ENCODE measurements at places on chromosomes 3 and 15. TPM values are rescaled to one million over a fixed set of nuclear protein-coding genes. Genes with fewer than 3 reads are reported as not detected.

DNA sequence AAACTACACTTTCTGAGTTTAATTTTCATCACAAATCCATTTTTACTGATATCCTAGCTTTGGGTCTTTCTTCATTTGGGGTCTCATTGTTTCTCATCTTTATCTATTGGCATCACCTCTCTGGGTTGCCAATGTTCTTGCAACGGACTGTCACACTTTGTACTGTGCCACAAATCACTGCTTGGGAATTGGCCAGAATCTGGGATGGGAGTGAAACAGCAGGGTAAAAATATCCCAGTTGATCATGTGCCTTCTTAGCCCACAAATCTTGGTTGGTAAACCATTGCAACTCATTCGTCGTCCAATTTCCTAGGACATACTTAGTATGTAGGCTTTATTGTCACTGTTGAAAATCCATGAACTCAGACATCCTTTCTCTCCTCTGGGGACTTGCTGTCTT lies 698.5 kb downstream of the OTOL1 start:
- H3K27ac ChIP-seq: no peak overlapping the region
- no peaks in the 10 kb centered on the region for H3K36me3 ChIP-seq
- H3K4me3 ChIP-seq: no peak overlapping the region
- H3K27me3 ChIP-seq: no peaks in the 10 kb centered on the region

SCG5 gene
- 3.7 TPM for total RNA-seq

PLA2G4E gene
- not detected for total RNA-seq

- no peaks in the 10 kb centered on the region for H3K27me3 ChIP-seq
- H3K27ac ChIP-seq: no peak overlapping the region
- no peak for DNase-seq
- no peak overlapping the region for H3K4me3 ChIP-seq
Measured at GRCh38 chr3:140013220-140013619, 78.2 kb downstream of the CLSTN2 start.

DNA sequence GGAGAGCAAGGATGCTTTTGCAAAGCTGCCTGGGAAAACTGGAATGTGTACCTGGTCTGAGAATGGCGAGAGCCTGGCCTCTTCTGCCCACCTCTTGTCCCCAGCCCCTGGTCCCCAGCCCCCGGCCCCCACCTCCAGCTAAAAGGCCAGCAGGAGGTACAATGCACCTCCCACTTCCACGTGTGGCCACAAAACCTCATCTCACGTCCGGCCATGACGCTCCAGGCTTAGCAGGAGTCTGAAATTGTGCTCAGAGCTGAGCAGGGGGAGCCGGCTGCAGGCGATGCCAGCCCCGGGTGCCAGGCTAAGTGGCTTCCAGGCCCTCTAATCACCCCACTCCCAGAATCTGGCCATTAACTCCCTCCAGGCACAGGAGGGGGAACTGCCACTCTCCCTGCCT lies 83.1 kb upstream of the PRR20G start:
- no peak overlapping the region for H3K27ac ChIP-seq
- no peak for DNase-seq
- no peak overlapping the region for H3K4me3 ChIP-seq
- no peaks in the 10 kb centered on the region for H3K4me1 ChIP-seq
- peaks cover 5% of the 10 kb centered on the region for H3K27me3 ChIP-seq

DNA sequence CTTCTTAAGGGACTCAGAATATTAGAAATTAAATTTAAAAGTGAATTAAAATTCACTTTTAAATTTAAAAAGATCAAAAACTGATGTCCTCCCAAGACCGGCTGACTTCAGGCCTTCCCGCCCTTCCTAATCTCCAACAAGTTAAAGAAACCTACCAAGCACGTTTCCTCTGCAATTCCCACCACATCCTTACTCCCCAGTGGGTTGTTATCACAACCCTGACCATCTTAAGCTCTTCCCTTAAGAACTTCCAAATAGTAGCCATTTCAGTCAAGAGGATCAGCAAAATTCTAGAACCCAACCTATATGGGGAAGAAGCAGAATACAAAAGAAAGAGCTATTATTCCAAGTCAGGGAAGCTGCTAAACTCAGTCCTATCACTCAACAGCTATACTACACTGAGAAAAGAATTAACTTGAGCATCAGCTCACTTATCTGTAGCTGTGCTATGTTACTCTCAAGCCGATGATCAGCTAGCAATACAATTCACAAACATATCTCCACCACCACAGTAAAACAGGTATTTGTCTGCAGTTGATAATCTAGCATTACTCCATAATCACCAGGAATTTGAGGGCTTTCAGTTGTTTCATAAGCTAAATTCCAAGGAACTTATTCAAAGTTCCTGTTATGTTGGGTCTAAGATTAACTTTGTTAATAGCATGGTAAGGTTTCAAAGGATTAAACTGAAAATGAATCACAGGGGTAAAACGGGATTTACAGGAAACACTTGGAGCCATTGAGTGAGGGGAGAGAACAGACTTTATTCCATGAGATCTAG lies 14.3 kb downstream of the ABCC5 start:
- no peaks in the 10 kb centered on the region for H3K27me3 ChIP-seq

PIERCE2 gene
- total RNA-seq: not detected

DNA sequence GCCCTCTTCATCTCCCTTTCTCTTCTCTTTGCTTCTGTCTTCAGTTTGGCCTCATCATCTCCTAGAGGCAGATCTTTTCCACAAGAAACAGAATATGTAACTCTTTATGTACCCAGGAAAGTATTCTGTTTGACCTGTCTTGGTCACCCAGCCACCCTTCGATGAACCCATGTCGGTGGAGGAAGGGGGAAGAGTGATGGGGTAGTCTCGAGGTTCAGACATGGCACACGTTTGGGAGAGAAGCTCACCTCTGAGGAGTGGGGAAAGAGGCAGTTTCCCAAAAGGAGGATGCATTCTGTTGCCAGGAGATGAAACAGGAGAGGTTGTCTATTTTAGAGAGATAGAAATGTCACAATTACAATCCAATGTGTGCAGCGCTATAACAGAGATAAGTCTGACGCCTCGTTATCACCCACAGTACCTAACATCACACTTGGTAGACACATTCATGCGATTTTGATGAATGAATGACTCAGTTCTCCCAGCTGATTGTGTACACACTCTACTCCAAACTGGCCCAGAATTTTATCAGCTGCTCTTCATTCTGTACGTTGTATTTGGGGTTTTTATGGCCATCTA lies 722 bp upstream of the CCDC50 start:
- H3K4me3 ChIP-seq: peak overlapping the region; percentile 55
- DNase-seq: no peak
- peaks cover 13% of the 10 kb centered on the region for H3K27me3 ChIP-seq
- no peaks in the 10 kb centered on the region for H3K36me3 ChIP-seq
- peaks cover 25% of the 10 kb centered on the region for H3K4me1 ChIP-seq

- H3K4me1 ChIP-seq: no peaks in the 10 kb centered on the region
- H3K36me3 ChIP-seq: no peaks in the 10 kb centered on the region
- H3K27ac ChIP-seq: no peak overlapping the region
- H3K27me3 ChIP-seq: no peaks in the 10 kb centered on the region
- no peak for DNase-seq
- H3K4me3 ChIP-seq: no peak overlapping the region
Measured at GRCh38 chr3:86051058-86051457, 939.9 kb downstream of the VGLL3 start.

GRCh38 chr3:55000546-55000945 lies 72.7 kb upstream of the LRTM1 start:
- H3K4me3 ChIP-seq: no peak overlapping the region
- no peaks in the 10 kb centered on the region for H3K4me1 ChIP-seq
- H3K27ac ChIP-seq: no peak overlapping the region
- no peaks in the 10 kb centered on the region for H3K27me3 ChIP-seq
- H3K36me3 ChIP-seq: no peaks in the 10 kb centered on the region

HYPK gene
- total RNA-seq: 18.1 TPM

DNA sequence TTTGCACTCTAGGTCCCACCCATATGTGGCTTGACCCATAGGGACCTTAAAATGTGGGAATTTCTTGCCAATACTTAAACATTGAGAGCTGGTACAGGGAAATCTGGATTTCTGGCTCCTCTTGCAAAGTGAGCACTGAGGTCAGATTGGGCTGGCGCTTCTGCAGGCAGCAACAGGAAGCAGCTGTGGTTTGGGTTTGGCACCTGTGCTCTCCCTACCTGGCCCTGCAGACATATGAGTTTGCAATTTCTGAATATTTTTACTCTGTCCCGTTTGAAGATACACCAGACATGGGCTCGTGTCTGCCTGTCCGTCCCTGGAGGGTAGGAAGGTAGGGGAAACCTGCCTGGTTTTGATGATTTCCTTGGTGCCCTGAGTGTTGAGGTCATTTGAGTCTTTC lies 74.8 kb upstream of the SEC13 start:
- peaks cover 25% of the 10 kb centered on the region for H3K4me1 ChIP-seq
- no peaks in the 10 kb centered on the region for H3K36me3 ChIP-seq
- peak overlapping the region; percentile 86 for H3K27ac ChIP-seq
- H3K27me3 ChIP-seq: no peaks in the 10 kb centered on the region

CX3CR1 gene
- total RNA-seq: 0.60 TPM

CHRD gene
- not detected for total RNA-seq

DNA sequence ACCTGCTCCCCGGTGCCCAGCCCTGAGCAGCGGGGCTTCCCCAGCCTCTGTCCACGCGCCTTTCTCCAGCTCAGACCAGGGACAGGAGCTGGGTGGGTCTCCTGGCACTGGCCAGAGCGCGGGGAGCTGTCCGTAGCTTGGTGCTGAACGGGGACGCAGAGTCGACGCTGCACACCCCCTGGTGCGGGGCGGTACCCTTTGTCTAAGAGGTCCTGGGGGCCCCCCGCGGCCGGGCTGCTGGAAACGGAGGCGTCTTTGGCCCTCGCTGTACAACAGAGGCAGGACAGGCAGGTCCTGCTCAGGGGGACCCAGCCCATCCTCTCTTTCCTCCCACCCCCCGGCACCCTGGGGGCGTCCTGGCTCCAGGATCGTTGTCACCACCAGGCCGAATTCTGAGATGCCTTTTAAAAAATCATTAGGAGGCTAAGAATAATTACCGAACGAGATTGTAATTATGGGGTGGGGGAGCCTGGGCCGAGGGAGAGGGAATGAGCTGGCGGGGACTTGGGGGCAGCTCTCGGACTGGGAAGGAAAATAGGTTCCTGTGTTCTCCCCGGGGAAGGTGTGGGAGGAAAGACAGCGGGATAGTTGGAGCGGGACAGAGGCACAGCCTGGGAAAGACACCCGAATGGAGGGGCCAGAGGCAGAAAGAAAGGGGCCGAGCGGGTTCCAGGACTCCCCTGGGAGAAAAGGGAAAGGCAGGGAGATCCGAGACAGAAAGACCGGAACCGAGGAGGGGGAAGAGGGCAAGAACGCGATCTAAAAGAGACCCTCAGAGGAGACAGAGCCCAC lies 4.1 kb upstream of the SKOR1 start:
- no peak for DNase-seq
- H3K4me3 ChIP-seq: no peak overlapping the region
- H3K27ac ChIP-seq: peak overlapping the region; percentile 26
- peaks cover 9% of the 10 kb centered on the region for H3K36me3 ChIP-seq

CCR3 gene
- total RNA-seq: not detected

- no peaks in the 10 kb centered on the region for H3K36me3 ChIP-seq
- no peak for DNase-seq
- H3K27ac ChIP-seq: no peak overlapping the region
- no peaks in the 10 kb centered on the region for H3K27me3 ChIP-seq
- no peak overlapping the region for H3K4me3 ChIP-seq
Measured at GRCh38 chr3:60801307-60801706, 449.9 kb downstream of the FHIT start.

ALDH1A2 gene
- total RNA-seq: not detected

DNA sequence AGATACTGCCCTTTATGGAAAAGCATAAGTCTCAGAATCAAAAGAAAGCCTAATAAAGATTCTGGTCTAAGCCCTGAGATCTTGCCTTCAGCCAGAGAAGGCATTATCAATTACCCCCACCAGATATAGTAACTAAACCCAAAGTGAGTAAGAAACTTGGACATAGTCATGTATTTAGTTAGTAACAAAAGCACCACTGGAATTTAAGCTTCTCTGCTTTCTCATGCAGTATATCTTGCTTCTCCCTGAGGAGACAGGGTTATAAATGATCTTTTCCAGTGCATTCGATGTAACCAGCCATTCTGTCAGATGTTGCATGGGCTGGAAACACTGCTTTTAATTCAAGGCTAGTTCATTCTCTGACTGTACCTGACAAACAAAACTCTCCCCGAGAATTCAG lies 946.7 kb downstream of the NAALADL2 start:
- H3K4me1 ChIP-seq: no peaks in the 10 kb centered on the region
- H3K27me3 ChIP-seq: no peaks in the 10 kb centered on the region
- H3K36me3 ChIP-seq: no peaks in the 10 kb centered on the region
- no peak overlapping the region for H3K4me3 ChIP-seq
- DNase-seq: no peak

PIGZ gene
- total RNA-seq: 2.6 TPM

DNA sequence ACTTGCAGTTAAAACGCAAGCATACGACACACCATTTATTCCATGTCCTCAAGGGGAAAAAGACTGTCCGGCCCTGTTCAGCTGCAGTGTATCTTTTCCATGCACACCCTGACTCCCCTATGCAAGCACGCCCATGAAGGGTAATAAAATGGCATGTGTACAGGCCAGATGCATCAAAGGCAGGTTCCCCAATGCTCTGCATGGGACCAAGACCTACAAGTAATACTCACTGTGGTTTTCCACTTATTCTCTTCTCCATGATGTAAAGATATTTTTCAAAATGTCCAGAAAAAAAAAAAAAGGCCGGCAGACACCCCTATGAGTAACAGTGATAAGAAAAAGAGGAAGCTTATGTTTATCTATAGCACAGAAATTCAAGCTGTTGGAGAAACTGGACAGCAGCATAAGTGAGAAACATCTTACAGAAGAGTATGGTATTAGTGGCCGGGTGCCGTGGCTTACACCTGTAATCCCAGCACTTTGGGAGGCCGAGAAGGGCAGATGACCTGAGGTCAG lies 70.8 kb downstream of the MCF2L2 start:
- H3K27me3 ChIP-seq: no peaks in the 10 kb centered on the region
- no peak overlapping the region for H3K4me3 ChIP-seq
- no peak for DNase-seq
- peaks cover 10% of the 10 kb centered on the region for H3K4me1 ChIP-seq
- peaks cover 2% of the 10 kb centered on the region for H3K36me3 ChIP-seq

- no peak overlapping the region for H3K27ac ChIP-seq
Measured at GRCh38 chr3:46080124-46080968, 53.1 kb upstream of the XCR1 start.

DNAH12 gene
- 0.10 TPM for total RNA-seq

- no peak overlapping the region for H3K27ac ChIP-seq
- H3K4me1 ChIP-seq: no peaks in the 10 kb centered on the region
- H3K4me3 ChIP-seq: no peak overlapping the region
- H3K27me3 ChIP-seq: no peaks in the 10 kb centered on the region
Measured at GRCh38 chr3:171125010-171125409, 98.5 kb upstream of the SLC2A2 start.

GRCh38 chr3:156642750-156643728 lies 31.4 kb upstream of the TIPARP start:
- peak overlapping the region; percentile 47 for H3K4me3 ChIP-seq
- peaks cover 28% of the 10 kb centered on the region for H3K4me1 ChIP-seq
- H3K27me3 ChIP-seq: peaks cover 7% of the 10 kb centered on the region
- H3K36me3 ChIP-seq: peaks cover 11% of the 10 kb centered on the region

GRCh38 chr3:161149529-161149928 lies 44.4 kb upstream of the B3GALNT1 start:
- DNase-seq: no peak
- no peaks in the 10 kb centered on the region for H3K4me1 ChIP-seq
- peaks cover 4% of the 10 kb centered on the region for H3K27me3 ChIP-seq
- no peaks in the 10 kb centered on the region for H3K36me3 ChIP-seq
- no peak overlapping the region for H3K4me3 ChIP-seq

Data from activated CD4-positive, alpha-beta T cell treated with anti-CD3 and anti-CD28 coated beads, Interleukin-2, amount 10 ng/mL, durations not matched to agents 7 days and 5 days (primary cell).